ENCODE measurements at places on chromosomes 4 and X.

DNA sequence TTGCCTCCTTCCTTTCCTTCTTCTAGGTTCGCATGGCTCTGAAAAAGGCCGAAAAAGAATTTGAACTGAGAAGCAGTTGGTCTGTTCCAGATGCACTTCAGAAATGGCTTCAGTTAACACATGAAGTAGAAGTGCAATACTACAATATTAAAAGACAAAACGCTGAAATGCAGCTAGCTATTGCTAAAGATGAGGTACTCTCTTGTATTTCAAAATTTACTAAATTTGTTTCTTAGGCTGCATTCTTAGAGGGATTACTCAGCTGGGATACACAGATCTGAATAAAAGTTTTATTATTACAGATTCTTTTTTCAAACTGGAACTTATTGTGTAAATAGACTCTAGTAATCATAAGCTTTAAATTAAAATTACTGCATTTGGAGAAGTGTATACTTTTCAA, 146.9 kb downstream of the STIM2 start:
- no peak for DNase-seq

- DNase-seq = no peak
These were observed 11.8 kb downstream of the AMBN start for GRCh38 chr4:70603856-70604255.

DNA sequence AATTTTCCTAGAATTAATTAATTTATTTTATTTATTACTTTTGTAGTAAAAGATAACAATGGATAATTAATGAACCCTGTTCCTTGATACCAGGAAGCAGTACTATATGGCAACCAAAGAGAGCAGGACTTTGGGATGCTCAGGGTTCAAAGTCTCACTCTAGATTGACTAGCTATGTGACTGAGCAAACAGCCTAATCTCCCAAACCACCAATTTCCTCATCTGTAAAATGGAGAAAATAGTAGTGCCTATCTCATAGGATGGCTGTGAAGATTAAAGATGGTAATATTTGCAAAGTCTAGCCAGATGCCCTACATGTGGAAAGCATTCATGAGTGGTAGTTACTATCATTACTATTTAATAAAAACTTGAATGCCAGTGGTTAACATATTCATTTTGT, 97.6 kb downstream of the PRDM5 start:
- no peak for DNase-seq

DNA sequence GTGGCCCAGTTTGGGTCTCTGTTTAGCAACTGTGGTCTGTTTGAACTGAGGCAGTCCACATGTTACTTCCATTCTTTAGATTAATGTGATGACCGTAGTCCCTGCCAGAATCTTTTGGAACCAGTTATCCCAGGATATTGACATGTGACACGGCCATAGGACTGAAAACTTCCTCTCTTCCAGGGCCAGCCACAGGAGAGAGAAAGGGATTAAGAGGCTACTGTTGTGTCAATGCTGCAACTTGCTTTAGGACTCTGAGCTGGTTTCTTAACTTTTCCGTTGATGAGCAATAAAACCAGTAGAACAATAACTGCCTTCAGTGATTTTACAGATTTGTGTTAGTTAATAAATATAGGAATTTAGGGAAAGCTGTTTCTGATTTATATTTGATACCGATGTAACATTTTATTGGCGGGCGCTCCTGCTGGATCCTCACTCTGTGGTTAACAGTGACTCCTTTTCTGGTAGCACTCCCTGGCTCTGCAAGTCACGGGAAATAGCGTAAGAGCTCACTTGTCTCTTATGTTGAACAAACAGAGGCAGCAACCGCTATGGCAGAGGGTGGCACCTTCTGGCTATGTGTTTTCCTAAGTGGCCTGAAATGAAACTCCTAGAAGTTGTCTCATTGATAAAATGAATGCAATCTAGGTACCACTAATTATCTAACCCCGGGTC, 2.5 kb downstream of the TENM3 start:
- DNase-seq = no peak

- no peak for DNase-seq
These were observed 4.5 kb upstream of the RHOH start for GRCh38 chr4:40192114-40193015.

DNA sequence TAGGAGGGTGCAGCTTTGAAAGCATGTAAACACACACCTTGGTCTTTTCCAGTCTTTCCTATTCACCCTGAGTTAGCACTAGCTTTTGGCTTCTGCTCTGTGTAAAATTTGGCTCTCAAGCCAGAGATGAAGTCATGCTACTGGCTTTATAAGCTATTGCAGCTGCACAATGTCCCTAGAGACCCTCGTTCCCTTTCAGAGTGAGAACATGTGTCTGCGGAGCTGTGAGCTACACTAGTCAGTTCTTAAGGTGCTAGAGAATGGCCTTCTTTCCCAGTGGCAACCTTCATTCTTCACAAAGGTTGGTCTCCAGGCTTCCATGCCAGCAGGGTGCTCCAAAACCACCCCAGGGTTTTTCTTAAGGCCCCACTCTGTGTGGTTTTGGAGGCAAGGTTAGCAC, 199.1 kb downstream of the SPATA18 start:
- DNase-seq = no peak

DNA sequence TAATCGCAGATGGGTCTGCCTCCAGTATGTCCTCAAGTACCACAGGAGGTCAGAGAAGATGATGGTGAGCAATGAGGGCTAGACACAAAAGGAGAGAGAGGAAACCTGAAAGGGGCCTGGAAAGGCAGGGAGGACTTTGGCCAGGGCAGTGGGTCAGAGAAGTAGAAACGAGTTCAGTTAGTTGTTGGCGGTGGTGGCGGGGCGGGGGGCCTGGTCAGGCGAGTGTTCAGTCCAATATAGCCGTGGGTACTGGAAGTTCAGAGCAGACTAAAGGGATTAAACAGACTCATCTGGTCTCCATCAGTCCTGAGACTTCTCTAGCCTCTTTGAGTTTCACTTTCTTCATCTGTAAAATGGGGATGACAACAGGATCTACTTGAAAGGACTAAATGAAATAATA, 90.8 kb downstream of the TSPAN5 start:
- DNase-seq = no peak

Measured in activated CD4-positive, alpha-beta memory T cell treated with anti-CD3 and anti-CD28 coated beads for 36 hours (primary cell).